ENCODE measurements at places on chromosomes 3 and 15.

DNA sequence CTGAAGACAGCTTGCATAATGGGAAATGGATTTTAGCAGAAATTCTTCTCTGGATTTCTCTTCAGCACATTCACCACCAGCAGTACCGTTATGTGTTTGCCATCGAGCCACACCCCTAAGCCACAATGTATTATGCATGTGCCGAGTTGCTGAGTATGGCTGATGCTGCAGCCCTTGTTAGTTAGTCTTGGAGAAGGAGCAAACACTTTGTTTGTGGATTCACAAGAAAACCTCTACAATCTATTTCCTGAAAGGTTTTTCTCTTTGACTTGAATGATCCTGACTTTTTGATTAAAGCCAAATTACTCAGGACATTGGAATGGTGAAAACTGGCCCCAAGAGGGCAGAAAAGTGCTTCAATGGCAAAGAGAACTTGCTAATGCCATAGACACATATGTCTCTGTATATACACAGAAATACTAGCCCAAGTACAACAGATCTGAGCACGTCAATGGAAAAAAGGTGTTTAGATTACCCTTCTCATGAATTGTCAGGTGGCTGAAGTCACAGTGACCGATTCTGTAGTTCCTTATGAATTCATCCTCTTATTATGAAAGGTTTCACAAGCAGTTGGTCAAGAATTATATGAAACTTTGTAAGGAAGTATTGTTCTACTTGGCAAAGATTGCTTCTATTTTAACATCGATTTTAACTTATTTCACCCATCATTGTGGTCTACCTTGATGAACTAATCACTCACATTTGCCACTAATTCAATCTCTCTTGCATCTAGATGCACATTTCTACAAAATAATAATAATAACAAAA lies 103.0 kb downstream of the P3H2 start:
- peak; percentile 70 for DNase-seq

- peak; percentile 40 for DNase-seq
These were observed 27.3 kb upstream of the BCL2L10 start for GRCh38 chr15:52139599-52140462.

DNA sequence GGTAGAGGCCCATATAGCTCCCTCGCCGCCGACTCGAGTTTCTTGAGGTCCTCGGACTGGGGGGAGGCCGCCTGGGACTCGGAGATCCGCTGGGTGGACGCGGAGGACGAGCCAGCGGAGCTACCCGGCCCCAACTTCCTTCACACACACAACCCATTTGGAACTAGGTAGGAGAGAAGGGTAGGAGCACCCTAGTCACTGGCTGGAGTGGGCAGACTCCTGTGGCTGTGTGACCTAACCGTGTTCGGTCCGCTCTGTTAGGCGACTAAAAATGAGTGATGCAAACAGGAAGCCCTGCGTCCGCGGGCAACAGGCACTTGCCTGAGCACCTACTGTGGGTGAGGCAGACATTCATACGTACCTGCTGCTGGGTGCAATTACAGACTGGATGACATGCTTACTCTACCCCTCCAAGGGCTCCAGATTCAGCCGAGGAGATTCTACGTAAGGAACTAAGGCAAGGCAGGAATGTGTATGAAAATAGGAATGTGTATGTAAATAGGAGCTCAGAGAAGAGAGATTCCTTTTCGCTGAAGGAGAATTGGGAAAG lies 4.6 kb upstream of the SIN3A start:
- DNase-seq: no peak

GRCh38 chr3:11631820-11632219 lies 11.9 kb downstream of the VGLL4 start:
- DNase-seq: no peak

GRCh38 chr3:179449636-179450035 lies 1.6 kb downstream of the GNB4 start:
- DNase-seq: no peak

DNA sequence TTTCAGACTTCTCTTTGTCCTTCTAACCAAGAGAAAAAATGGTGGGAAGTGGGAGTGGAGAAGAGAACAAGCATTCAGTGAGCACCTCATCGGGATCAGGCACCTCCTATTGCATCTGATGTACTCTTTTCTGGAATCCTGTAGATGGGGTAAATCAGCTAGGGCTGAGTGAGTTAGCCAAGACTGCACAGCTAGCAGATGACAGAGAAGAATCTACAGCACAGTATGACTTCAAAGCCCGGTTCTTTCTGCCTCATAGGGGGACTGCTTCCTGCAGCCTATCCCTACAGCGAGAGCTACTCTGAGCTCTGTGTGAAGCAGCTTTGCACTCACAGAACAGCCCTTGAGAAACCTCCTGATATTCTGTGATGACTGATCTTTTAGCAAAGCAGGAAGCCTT lies 275.2 kb upstream of the MEIS2 start:
- DNase-seq: peak; percentile 13

DNA sequence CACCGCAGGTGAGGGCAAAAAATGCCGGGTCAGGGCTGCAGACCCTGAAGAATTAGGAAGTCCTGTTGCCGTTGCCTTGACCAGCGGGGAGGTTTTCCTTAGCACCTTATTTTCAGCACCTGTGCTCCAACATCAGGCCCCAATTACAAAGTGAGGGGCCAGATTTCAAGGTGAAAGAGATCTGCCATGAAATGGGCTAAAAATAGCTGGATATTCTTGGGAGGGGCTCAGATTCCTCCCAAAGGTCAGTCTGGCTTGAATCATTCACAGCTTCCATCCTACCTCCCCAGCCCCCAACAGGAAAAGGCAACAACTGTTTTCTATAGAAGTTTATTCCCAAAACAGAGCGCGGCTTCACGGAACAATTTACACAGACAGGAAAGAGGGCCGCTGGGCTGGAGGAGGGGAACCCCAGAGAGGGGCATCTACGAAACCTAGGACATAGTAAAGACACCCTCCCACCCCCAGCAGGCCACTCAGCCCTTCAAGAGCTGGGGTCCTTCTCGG lies 941 bp upstream of the SLC26A6 start:
- no peak for DNase-seq

- DNase-seq: no peak
These were observed 262.8 kb upstream of the TBL1XR1 start for GRCh38 chr3:177460047-177460446.

DNA sequence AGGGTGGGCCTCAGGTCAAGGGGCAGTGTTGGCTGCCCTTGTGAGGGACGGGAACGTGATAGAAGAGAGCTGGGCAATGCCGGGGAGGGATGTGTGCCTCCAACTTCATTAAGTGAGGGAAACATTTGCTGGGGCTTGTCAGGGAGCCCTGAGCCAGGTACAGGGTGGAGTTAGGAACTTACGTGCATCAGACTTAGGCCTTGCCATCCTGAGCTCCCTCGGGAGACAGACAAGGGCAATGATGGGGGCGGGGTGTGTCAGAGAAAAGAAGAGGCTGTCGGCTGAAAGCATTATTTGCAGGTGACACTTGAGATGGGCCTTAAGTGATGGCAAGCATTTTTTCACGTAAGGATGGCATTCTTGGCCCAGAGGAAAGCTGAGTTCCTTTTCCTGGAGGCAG lies 1.6 kb downstream of the FAM131A start:
- DNase-seq: no peak
